ENCODE measurements at places on chromosomes 4 and X.
A peak's percentile ranks its signal among the peaks of the same experiment; 100 is the strongest.

DNA sequence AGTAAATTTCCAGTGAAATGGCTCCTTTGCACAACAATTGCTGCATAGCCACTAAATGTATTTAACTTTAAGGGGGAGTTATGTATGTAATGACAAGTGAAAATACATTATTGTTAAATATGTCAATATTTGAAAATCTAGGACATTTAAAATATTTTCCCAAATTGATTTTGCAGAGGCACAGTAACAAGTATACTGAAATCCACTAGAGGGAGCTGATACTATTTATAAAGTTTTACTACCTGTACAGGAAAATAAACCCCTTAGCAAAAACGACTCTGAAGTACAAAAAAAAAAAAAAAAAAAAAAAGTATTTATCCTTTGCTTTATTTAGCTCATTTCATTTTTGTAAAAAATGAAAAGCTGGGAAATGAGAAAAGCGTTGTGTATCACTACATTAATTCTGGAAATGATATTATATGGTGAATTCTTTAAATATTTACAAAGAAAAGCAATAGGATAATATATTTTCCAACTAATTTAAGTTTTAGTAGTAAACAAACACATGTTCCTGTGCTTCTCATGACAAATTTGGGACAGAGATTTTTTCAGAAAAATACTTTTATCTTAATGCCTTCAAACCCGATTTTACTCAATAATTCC lies 727.7 kb downstream of the DMD start:
- no peak for DNase-seq

DNA sequence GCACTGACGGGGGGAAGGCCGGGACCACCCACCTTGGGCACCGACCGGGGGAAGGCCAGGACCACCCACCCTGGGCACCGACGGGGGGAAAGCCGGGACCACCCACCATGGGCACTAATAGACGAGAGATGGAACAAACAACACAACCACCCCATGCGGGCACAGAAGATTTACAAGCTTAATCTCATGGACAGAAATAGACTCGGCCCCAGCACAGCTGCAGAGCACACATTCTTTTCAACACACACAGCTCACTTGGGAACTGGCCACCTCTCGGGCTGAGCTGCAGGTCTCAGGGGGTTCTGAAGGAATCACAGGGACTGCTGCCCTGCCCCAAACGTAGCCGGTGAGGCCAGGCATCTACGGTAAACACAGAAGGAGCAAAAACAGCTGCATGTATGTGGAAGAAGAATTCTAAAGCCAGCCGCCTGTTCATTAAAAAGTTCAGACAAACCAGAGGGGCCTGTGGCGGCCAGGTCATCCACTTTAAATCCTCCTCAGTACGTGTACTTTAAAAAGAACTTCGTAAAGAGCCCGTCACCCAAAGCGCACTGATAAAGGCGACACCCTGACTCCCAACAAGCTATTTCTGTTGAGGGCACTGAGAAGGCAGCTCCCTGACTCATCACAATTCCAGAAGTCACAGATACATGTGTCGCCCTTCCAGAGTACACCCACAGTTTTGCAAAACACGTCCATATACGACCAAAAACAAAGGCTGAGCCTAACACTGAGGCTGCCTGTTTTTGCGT lies 17.7 kb downstream of the PPP2R3B start:
- no peak for DNase-seq

DNA sequence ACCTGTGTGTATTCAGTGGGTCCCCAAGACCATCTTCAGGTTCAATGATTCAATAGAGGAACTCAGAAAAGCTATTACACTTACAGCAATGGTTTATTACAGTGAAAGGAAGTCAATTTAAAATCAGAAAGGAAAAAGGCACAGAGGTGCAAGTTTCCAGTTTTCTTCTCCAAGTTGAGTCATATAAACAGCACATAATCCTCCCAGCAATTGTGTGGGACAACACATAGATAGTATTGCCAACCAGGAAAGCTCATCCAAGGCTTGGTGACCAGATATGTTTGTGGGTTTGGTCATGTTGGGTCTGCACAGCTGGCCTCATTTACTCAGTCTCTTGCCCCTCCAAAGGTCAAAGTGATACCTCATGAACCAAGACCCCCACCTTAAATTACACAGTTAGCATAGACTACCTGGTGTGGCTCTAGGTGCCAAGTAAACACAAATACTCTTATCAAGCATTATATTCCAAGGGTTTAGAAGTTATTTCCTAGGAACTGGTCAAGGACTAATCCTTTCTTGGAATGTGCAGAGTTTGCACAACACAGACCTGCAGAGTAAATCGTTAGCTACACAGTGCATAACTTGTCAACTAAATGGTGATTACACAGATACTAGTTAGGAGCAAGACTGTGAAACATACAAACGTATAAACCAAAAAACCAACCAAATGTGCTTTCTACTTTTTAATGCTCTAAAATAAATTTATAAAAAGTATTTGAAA lies 777.3 kb downstream of the PCDH18 start:
- peak; percentile 0 for DNase-seq

DNA sequence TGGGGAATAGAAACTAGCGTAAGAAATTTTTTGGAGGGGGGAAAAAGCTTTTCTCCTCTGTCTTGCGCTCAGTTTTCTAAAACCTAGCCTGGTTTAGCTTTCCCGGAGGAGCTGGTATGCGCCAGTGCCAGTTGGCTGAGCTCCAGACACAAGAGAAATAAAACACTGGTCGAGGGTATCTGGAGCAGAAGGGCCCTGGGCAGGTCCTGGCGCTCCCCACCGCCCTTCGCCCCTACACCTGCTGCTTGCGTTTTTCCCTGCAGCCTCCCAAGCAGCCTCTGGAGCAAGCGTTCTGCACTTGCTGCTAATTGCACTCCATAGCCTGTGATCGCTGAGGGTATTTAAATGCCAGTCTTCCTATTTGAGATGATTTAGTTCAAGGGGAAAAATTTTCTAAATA lies 816 bp downstream of the EREG start:
- DNase-seq = no peak

GRCh38 chr4:87387237-87387636 lies 3.8 kb downstream of the HSD17B11 start:
- no peak for DNase-seq

DNA sequence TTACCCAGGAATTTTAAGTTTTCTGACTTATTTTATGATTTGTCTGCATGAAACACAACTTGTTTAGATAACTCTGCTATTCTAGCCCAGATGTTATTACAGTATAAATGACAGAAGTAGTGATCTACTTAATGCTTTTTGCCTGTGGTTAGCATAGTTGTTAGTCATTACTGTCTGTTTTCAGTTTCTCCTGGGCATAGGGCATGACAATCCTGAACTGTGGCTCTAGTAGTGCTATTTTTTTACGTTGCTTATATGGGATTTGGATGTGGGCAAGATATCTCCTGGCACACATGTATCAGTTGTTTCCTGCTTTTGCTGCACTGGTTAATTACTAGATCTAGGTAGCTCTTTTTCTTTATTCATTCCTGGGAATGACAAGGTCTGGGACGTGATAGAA lies 1005.8 kb downstream of the PCDH18 start:
- DNase-seq = peak; percentile 3

DNA sequence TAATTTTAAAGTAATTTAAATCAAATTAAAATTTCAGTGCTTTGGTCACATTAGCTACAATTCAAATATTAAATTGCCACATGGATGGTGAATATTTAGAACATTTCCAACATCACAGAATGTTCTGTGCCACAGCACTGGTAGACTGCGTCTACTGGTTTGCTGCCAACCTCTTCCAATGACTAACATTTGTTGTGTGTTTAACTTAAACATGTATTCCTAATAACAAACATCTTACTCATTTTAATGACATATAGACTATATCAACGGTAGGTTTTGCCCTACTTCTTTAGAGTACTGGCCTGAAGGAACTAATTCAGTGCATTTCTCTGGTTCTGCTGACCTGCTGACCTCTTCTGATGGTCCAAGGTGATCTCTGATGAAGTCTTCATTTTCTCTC lies 157.6 kb downstream of the DCK start:
- no peak for DNase-seq

GRCh38 chr4:138910195-138910913 lies 105.2 kb upstream of the NOCT start:
- DNase-seq = peak; percentile 72

- no peak for DNase-seq
Measured at GRCh38 chrX:14309431-14309830, 219.9 kb upstream of the GLRA2 start.

GRCh38 chrX:106987488-106987887 lies 12.5 kb downstream of the MORC4 start:
- DNase-seq = no peak

DNA sequence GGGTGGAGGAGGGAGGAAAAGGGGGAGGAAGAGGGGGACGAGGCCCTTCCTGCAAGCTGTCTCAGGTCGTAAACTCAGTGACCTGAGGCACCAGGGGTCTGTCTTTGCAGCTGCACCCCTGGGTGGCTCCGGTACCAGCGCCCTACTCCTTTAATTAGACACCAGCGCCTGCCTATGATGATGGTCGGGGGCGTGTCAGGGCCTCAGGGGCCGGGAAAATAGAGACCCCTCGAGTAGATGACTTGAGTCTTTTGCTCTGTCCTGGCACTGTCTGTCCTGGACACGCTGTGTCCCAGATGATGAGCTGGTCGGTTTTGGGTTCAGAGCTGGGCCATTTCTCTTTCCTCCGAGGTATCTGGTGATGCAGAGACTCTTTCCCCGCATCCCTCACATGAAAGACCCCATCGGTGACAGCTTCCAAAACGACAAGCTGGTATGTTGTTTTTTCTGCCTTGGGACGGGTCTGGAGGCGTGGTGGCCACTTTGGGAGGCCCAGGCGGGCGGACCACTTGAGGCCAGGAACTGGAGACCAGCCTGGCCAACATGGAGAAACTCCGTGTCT lies 11.2 kb downstream of the SLC25A6 start:
- peak; percentile 22 for DNase-seq

DNA sequence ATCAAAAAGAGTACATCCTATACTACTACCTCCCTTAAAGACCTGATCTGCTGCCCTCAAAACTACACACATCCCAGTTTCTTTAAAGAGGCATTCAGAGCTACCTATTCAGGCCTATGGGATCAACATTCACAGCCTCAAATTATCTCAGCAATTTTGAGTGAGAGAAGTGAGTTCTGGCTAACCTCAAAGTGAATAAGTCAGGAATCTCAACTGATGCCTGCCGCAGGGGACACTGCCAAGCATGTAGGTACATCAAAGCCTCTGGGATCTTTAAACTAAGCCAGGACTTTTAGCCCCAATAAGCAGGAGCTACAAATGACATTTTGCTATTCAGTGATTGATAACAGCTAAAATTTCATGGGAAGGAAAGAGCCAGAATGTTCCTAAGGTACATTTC lies 11.6 kb downstream of the GRPR start:
- no peak for DNase-seq

DNA sequence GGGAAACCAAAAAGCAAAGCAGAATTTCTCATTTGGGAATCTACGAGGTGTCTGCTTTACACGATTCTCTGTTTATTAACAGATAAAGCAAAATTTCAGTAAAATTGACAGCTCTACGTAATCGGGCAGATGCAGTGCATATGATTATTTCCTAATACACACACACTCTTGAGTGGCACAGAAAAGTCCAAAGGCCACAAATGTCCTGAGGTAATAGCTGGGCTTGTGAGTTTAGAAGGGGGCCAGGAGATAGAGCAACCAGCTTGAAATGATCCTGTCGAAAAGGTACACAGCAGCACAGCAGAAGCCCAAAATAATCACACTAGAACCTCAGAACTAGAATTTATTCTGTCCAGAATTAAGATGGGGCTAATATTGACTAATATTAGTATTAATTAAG lies 236.0 kb downstream of the FAT4 start:
- DNase-seq = no peak

- DNase-seq = no peak
Measured at GRCh38 chr4:93461541-93461940, 367.0 kb upstream of the ATOH1 start.

DNA sequence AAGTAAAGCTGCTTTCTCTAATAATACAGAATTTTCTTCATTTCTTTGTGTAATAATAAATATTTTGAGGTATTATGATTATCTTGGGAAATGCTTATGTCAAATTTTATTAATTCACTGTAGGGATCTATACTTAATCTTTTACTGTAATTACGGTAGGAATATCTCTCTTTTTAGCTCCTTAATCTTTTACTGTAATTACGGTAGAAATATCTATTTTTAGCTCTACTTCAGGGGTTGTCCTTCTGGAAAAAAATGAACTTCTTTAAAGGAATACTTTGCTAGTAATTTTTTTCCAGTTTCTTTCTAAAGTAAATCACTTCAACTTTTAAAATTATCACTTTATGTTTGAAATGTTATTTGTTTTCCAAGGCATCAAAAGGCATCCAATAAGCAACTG lies 2229.4 kb upstream of the AGA start:
- DNase-seq = no peak

- DNase-seq = no peak
Measured at GRCh38 chr4:60805500-60806313, 394.4 kb upstream of the ADGRL3 start.

GRCh38 chr4:101993002-101993841 lies 202.7 kb downstream of the BANK1 start:
- DNase-seq = no peak

DNA sequence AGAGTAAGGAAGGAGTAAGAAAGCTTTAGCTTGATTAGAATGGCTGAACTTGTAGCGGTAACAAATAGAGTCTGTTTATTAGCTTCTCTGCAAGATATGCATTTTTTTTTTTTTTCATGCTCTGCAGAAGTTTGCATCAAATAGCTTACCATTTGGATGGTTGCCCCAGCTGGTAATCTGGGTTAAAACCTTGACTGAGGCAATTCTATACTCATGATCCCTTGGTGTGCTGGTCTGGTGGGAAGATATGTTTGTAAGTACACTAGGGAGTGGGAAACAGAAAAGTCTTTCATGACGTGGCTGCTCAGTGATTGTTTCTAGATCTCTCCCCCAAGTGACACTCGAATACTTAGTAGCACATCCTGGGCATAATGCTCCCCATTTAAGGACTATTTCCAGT lies 32.1 kb downstream of the SEPTIN11 start:
- DNase-seq = no peak

DNA sequence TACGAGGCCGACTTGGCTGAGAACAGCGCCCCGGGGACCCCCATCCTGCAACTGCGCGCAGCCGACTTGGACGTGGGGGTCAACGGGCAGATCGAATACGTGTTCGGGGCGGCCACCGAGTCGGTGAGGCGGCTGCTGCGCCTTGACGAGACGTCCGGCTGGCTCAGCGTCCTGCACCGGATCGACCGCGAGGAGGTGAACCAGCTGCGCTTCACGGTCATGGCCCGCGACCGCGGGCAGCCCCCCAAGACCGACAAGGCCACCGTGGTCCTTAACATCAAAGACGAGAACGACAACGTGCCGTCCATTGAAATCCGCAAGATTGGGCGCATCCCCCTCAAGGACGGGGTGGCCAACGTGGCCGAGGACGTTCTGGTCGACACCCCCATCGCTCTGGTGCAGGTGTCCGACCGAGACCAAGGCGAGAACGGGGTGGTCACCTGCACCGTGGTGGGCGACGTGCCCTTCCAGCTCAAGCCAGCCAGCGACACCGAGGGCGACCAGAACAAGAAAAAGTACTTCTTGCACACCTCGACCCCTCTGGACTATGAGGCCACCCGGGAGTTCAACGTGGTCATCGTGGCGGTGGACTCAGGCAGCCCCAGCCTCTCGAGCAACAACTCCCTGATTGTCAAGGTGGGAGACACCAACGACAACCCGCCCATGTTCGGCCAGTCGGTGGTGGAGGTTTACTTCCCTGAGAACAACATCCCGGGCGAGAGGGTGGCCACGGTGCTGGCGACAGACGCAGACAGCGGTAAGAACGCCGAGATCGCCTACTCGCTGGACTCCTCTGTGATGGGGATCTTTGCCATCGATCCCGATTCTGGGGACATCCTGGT lies 2.4 kb downstream of the PCDH7 start:
- DNase-seq = no peak

- no peak for DNase-seq
Measured at GRCh38 chr4:26753617-26754016, 107.0 kb upstream of the STIM2 start.

- DNase-seq = peak; percentile 97
Measured at GRCh38 chr4:113355550-113356371, 306.3 kb downstream of the ANK2 start.
